Calu3 (cell line): ENCODE measurements at places on chromosomes 7 and 10. TPM values are rescaled to one million over a fixed set of nuclear protein-coding genes. Genes with fewer than 3 reads are reported as not detected.

DNA sequence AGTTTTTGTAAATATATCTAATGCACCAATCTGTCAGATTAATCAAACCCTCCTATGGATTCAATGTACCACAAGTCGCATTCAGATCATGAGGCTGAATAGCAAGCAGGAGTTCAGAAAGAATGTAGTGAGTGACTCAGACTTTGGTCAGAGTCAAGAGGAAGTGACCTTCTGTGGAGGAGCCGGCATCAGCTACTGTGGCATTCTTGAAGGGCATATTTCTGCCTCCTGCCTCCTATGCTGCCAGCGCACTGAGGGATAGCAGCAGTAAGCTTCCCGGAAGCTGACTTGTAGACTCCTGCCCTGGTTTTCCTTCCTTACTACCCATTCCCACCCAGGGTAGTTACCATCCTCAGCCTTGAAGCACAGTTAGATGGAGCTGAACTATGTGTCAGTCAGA is 867.5 kb downstream of the NRG3 start:
- peaks cover 9% of the 10 kb centered on the region for H3K4me1 ChIP-seq
- H3K27me3 ChIP-seq: no peaks in the 10 kb centered on the region
- no peaks in the 10 kb centered on the region for H3K36me3 ChIP-seq
- peak; percentile 37 for DNase-seq
- no peak overlapping the region for H3K4me3 ChIP-seq

Gene DPYSL4
- 0.17 TPM in 1 of 2 replicates, not detected in the other for total RNA-seq

- H3K4me1 ChIP-seq: peaks cover 27% of the 10 kb centered on the region
- peaks cover 42% of the 10 kb centered on the region for H3K36me3 ChIP-seq
- peak; percentile 94 for DNase-seq
- H3K27ac ChIP-seq: peak within 1 kb of the TSS; percentile 92
Observed at GRCh38 chr7:116671681-116672595, at the start of gene MET. Gene MET (plus strand): TSS chr7:116672196. CDS start chr7:116699085, 26,889 bp downstream.

Gene MAGI2
- 0.52 and 0.64 TPM in 2 replicates for total RNA-seq

Gene SPDYE18
- 0.47 TPM in 1 of 2 replicates, not detected in the other for total RNA-seq

DNA sequence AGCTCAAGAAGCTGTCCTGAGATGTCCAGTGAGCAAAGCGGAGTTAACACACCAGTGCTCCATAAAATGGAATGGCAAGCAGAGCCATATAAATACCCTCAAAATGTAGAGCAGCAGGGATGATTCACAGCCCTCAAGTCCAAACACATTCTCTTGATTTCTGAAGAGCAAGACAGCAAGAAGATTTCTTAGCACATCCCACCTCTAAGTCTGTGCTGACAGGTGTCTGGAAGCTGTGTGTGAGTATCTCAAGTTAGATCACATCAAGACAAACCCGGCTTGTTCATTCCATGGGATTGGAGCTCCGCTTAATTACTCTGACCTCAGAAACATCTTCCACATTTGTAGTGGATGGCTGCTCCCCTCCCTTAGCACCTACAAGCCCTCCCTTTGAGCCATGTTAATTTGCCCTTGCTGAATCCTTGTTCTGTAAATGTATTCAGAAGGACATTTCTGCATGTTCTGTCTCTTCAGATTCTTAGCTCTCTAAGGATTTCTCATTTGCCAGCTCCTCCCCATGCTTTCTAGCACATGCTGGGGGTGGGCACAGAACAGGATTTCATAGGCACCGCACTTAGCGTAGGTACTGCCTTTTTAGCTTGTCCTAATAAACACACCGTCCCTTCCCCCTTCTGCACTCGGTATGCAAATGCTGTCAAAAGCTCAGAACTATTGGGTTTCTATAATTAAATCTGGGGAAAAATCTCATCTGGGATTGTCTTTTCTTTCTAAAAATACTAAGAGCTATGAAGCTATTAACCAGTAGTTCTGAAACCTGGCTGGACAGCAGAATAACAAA is 112.7 kb downstream of the CPXM2 start:
- H3K4me1 ChIP-seq: no peaks in the 10 kb centered on the region
- H3K36me3 ChIP-seq: no peaks in the 10 kb centered on the region
- H3K27me3 ChIP-seq: peaks cover 40% of the 10 kb centered on the region
- no peak overlapping the region for H3K27ac ChIP-seq

GRCh38 chr7:1647961-1648672 is 22.0 kb upstream of the ELFN1 start:
- no peak for DNase-seq
- H3K27ac ChIP-seq: no peak overlapping the region
- H3K36me3 ChIP-seq: no peaks in the 10 kb centered on the region
- H3K27me3 ChIP-seq: peaks cover 91% of the 10 kb centered on the region
- H3K4me1 ChIP-seq: no peaks in the 10 kb centered on the region

Gene CYP3A7
- total RNA-seq: 0.71 and 0.86 TPM in 2 replicates

DNA sequence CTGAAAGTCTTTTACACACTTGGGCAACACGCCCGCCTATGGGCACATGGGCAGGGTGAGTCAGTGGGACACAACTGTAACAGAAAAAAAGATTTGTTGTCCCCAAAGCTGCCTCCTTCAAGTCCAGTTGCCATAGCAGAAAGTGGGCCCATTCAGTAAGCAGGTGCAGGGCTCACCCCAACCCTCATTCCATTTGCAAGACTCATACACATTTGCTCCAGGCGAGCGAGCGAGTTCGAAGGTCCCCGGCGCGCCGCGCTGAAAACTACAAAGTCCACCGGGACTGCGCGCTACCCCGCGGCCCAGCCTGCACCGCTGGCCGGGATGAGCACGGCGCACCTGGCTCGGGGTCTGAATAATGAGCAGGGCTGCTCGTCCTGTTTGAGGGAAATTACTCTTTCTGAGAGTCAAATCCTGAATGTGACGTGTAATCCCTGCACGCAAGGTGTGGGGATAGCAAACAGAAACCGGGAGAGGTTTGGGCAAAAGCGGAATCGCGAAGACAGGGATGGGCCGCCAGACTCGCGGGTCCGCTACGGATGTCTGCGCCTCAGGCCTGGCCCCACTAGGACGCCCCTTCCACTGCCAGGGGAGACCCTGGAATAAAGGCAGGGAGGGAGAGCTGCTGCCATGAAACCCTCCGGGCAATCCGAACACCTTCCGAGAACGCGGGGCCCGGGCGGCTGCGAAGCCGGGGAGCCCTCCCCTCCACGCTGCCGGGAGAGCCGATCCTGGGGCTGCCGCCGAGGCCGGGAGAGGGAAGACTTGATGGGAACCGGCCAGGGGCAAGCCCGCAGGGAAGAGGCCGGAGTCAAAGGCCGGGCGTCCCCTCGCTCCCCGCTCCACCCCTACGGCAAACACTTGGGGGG is 982 bp downstream of the COBL start:
- DNase-seq: peak; percentile 88
- no peaks in the 10 kb centered on the region for H3K27me3 ChIP-seq
- peaks cover 50% of the 10 kb centered on the region for H3K4me1 ChIP-seq
- peak overlapping the region; percentile 95 for H3K27ac ChIP-seq

DNA sequence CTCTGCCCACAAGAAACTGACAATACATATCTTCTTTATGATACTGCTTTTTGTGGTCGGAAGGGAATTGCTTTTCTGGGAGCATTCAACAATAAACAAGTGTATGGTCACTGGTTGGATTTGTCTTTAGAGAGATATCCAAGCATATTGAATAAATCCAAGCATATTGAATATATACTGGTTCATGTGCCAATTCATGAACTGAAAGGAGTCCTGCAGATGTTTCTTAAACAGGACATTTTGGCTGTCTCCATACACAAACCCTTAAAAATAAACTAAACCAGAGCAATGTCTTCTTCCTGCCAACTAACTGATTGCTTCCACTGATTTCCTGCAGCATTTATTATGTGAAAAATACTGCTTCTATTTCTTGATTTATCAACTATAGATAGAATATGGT is 173.9 kb downstream of the FOXP2 start:
- no peak overlapping the region for H3K4me3 ChIP-seq
- DNase-seq: no peak
- no peaks in the 10 kb centered on the region for H3K4me1 ChIP-seq

GRCh38 chr10:72889391-72889831 is 4.1 kb upstream of the OIT3 start:
- H3K4me1 ChIP-seq: no peaks in the 10 kb centered on the region
- H3K36me3 ChIP-seq: peaks cover 33% of the 10 kb centered on the region
- no peak for DNase-seq
- H3K27ac ChIP-seq: no peak overlapping the region
- H3K27me3 ChIP-seq: no peaks in the 10 kb centered on the region

GRCh38 chr10:15632456-15633091 is 87.1 kb downstream of the ITGA8 start:
- H3K27me3 ChIP-seq: peaks cover 33% of the 10 kb centered on the region
- no peak overlapping the region for H3K27ac ChIP-seq
- H3K4me3 ChIP-seq: no peak overlapping the region
- no peak for DNase-seq

Gene BAMBI
- total RNA-seq: 33.0 and 42.2 TPM in 2 replicates

DNA sequence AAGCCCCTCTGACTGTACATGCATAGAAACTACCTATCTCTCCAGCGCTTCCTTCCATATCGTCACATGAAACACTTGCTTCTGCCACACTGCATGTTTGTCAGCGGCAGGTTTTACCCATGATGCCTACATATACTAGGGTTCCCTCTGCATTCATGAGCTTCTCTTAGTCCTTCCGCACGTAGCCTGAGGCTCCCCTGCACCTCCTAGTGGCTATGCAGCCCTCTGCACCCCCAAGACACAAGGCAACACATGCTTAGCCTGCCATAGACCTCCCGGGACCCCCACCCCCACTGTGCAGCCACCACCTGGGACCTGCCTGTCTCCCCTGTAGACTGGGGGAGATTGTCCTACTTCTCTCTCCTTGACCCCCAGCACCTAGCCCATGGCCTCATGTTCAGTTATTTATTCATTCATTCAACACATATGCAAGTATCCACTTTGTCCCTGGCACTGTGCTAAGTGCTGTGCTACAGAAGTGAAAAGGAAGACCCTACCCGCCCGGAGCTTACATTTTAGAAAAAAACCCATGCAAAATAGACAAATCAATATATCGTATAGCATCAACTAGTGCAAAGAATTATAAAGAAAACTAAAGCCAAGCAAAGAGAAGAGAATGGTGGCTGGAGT is 23.5 kb downstream of the TMEM273 start:
- H3K4me3 ChIP-seq: no peak overlapping the region
- no peaks in the 10 kb centered on the region for H3K4me1 ChIP-seq
- H3K36me3 ChIP-seq: no peaks in the 10 kb centered on the region
- peaks cover 92% of the 10 kb centered on the region for H3K27me3 ChIP-seq
- no peak overlapping the region for H3K27ac ChIP-seq

GRCh38 chr10:128711806-128712205 is 585.6 kb upstream of the MKI67 start:
- H3K27me3 ChIP-seq: no peaks in the 10 kb centered on the region
- no peak overlapping the region for H3K4me3 ChIP-seq
- H3K36me3 ChIP-seq: no peaks in the 10 kb centered on the region
- DNase-seq: no peak
- no peak overlapping the region for H3K27ac ChIP-seq

DNA sequence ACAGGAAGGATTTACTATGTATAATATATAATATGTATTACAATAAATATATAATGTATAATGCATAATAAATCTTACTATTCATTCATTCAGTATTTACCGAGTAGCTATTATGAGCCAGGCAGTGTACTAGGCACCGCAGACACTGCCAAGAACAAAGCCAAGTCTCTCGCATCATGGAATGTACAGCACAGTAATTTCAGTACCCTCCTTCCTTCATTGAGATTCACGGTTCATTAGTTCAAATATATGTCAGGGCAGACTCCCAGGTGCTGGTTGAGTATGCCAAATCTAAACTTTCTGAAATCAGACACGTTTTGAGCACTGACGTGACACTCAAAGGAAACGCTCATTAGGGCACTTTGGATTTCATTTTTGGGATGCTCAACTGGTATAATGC is 9.1 kb downstream of the USP6NL start:
- no peak for DNase-seq
- H3K27me3 ChIP-seq: no peaks in the 10 kb centered on the region
- peak overlapping the region; percentile 43 for H3K27ac ChIP-seq
- H3K4me3 ChIP-seq: no peak overlapping the region

GRCh38 chr7:121954803-121955202 is 81.8 kb downstream of the PTPRZ1 start:
- no peak overlapping the region for H3K4me3 ChIP-seq

- H3K36me3 ChIP-seq: no peaks in the 10 kb centered on the region
- H3K4me1 ChIP-seq: peaks cover 6% of the 10 kb centered on the region
- no peaks in the 10 kb centered on the region for H3K27me3 ChIP-seq
- DNase-seq: no peak
- H3K4me3 ChIP-seq: no peak overlapping the region
Observed at GRCh38 chr10:8163824-8164223, 109.3 kb downstream of the GATA3 start.

Gene PRPS1L1
- not detected in 2 replicates for total RNA-seq

Gene AFAP1L2
- total RNA-seq: 0.76 and 1.1 TPM in 2 replicates

Gene SFTPA2
- 0.21 and 0.86 TPM in 2 replicates for total RNA-seq

- no peaks in the 10 kb centered on the region for H3K27me3 ChIP-seq
- no peak for DNase-seq
- H3K4me1 ChIP-seq: peaks cover 9% of the 10 kb centered on the region
- H3K27ac ChIP-seq: no peak overlapping the region
Observed at GRCh38 chr7:82517050-82517449, 73.5 kb upstream of the CACNA2D1 start.

Gene KCND2
- total RNA-seq: 1.2 and 2.4 TPM in 2 replicates

Gene CHN2
- 9.7 and 12.4 TPM in 2 replicates for total RNA-seq

Gene VPS26A
- 77.1 and 80.3 TPM in 2 replicates for total RNA-seq

DNA sequence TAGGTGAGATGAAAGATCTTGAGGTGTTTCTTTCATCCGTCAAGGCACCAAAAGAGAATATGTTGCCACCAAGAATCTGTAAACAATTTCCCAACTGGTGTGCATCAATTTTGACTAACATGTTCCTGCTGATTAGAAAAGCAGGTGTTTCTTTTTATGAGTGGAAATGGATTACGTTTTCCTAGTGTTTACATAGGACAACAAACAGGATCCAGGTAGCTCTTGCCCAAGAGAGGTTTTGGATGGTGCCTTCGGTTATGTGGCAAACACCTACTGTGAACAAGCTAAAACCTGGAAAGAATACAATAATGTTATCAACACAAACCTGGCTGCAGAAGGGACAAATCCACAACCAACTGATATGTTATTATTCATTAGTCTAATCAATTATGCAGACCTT is 53.6 kb upstream of the WNT16 start:
- no peaks in the 10 kb centered on the region for H3K36me3 ChIP-seq
- no peaks in the 10 kb centered on the region for H3K4me1 ChIP-seq
- H3K27me3 ChIP-seq: peaks cover 22% of the 10 kb centered on the region
- H3K4me3 ChIP-seq: no peak overlapping the region
- H3K27ac ChIP-seq: no peak overlapping the region

DNA sequence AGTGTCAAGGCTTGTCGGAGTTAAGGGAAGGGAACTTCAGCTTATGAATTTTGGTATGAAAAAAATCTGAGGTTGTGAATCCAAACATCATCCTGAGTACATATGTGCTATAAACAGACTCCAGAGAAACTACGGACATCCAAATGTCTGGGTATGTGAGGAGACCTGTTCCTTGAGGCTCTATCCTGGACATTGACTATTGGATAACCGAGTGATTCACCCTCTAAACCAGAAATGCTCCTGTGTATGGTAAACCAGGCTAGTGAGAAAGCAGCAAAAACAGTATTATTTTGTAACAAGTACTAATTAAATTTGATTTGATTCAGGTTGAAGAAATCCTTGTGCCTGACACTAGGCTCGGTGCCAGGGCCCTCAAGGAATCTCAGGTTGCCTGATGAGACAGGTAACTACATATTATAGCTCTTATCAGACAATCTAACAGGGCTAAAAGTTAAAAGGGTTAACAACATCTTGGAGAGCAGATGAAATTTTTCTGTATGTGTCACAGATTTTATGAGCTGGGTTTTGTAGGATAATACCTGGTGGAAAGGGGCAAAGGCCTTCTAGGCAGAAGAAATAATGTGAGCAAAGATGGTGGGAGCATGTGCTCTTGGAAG is 10.4 kb upstream of the STOX1 start:
- no peak overlapping the region for H3K27ac ChIP-seq
- H3K36me3 ChIP-seq: no peaks in the 10 kb centered on the region
- no peaks in the 10 kb centered on the region for H3K4me1 ChIP-seq
- no peak overlapping the region for H3K4me3 ChIP-seq
- DNase-seq: no peak
